Posterior cingulate gyrus (tissue), 11 donors: ENCODE measurements at places on chromosomes 12 and 14.

DNA sequence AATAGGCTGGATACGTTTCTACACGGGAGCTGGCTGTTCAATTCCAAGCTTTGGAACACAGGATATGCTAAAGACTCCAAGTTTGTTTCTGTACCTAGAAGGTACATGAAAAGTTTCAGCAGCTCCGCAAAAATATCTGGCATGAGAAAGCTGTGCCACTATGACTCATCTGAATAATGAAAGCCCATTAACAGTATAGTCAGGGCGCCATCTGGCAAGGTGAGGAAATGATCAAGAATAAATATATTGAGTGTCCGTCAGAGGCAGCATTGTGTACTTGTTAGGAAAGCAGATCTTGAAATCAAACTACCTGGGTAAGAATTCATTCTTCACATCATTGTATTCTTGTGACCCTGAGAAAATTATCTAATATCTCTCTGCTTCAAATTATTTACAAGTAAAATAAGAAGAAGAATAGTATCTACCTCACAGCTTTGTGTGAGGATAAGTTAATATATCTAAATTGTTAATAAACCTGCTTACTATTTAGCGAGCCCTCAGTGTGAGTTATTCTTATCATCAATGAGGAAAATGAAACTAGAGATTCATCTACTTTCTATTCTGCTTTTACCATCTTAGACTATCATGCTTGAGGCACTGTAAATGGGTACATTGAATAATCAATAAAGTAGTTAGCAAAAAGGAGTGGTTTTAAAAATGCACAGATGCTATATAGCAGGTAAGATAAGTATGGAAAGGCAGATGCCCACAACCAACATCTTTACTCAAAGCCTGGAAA, 53.5 kb downstream of the FSCB start:
- DNase-seq = no peak

DNA sequence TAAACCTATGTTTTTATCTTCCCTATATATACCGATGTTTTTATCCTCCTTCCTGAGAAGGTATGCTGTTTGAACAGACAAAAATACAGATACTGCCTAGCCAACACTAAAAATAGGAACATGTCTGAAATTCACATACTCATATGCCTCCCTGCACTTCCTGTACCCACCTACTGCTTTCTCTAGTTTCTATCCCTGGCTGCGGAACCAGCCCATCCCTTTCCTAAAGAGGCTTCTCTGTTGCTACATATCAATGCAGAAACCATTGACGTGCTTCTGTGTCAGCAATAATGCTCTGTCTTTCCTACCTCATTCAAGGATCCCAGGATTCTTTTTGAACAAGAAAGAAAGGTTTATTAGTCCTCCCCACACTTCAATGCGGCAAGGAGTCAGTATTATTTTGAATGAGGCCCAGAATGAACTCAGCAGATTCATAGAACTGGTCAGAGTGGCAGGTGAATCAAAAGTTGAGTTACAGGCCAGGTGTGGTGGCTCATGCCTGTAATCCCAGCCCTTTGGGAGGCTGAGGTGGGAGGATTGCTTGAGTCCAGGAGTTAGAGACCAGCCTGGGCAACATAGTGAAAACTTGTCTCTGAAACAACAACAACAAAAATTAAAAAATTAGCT, 67.8 kb upstream of the NAP1L1 start:
- DNase-seq = no peak

- DNase-seq = no peak
These were observed 1.6 kb upstream of the CD9 start for GRCh38 chr12:6198556-6198955.

DNA sequence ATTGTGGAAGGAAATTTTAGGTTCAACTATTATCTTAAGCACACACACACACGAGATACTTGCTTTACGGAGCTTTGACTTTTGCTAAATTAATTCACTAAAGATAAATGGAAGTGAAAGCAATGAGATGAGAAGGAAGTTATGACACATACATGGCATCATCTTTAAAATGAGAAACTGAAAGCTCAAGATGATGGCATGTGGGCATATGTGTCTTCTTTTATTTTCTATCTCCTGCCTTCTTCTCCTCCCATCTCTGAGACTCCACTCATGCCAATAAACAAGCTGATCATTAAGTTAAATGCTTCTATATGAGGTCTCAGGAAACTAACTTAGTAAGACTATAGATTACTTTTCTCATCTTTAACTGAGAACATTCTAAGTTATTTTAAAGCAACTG, 216.7 kb downstream of the MED13L start:
- no peak for DNase-seq

GRCh38 chr12:112843287-112843686, 51.7 kb downstream of the RPH3A start:
- no peak for DNase-seq

DNA sequence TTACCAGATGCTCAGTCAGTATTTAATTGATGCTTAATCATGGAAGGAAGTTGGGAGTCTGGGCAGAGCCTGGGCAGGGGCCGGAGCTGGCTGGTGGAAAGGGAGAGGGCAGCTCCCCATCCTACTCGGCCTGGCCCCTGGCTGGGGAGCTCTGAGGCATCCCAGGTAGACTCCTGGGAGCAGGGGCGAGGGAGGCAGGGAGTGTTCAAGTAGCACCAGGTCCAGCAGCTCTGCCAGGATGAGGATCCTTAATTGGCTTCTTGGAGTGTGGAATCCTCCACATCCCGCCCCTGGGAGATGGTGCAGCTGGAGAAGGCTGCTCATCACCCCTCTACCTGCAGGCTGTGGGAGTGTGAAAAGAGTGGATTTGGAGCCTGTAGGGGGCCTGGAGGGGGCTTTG, 30.9 kb downstream of the SYNDIG1L start:
- DNase-seq = no peak

- DNase-seq = no peak
These were observed 68.7 kb upstream of the TMPO start for GRCh38 chr12:98446682-98447081.

GRCh38 chr12:449203-449602, 10.5 kb upstream of the B4GALNT3 start:
- no peak for DNase-seq

DNA sequence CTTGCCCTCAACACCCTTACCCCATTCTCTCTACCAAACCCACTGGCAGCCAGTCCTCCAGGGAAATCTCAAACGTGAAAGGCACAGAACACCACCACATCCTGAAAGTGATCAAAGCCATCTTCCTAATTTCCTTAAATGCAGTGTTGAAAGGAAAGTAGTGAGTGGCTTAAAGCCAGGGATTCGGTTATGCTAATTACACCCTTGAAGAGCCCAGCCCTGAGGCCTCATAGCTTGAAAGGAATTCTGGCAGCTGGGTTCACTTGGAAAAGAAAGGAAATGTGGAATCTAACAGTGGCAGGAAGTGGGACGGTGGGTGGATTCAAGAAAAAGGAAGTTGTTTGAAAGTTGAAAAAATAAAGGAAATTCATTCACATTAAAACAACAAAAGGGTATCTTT, 73.0 kb upstream of the FICD start:
- DNase-seq = no peak

DNA sequence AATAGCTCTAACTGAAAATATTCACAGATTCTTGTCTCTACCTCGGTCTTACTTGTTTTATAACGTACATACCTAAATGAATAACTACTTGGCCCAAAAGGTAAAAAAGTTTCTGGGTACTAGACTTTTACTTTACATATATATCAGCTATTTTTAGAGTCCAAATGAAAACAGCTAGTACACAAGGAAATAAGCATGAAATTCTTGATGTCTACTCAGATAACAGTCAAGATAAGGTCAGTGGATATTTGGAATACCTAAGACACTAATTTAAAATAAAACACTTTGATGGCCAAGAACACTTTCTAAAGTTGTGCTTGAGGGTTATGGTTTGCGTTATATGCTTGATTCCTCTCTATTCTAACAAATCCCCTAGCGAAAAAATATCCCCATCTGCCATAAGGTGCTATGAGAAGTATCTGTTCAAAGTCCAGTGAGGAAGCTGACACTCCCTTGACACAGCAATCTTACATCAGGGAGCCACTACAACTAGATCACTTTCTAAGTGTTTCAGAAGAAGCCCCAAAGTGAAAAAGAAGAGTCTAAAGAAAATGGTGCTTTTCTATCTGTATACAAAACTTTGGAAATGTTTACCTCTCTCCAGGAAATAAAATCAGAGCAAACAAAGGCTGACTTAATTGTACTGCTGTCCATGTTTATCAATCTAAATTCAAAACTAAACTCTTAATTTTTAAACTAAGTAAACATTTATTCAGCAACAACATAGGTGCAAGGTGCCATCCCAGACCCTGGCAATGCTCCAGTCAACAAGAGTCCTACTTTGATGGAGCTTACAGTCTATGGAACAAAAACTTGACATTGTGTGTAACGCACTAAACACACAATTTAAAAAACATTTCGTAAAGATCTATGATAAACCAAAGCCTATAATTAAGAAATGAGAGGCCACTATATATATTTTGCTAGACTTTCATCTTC, 11.7 kb downstream of the PTPN21 start:
- DNase-seq = no peak

- DNase-seq = no peak
These were observed 10.5 kb downstream of the ARG2 start for GRCh38 chr14:67630186-67630585.

GRCh38 chr12:754851-755562, 2.6 kb downstream of the WNK1 start:
- DNase-seq = no peak

DNA sequence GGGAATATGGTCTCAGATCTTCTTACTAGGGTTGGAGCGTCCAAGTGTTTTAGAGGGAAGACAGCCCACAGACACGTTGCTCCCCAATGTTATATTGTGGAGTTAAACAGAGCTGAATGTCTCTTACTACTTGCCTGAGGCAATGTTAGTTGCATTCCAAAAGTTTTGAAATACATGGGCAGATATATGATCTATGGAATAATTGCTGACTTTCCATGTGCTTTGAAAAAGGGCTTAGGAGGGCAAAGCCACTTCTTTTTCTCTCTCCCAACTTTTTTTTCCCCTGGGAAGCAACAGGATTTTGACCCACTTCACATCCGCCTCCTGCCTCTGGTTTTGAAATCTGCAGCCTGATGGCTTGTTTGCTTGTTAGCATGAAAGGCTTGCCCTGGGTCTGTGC, 33.7 kb upstream of the PAX9 start:
- DNase-seq = no peak

GRCh38 chr14:93012951-93013719, 90.2 kb downstream of the CHGA start:
- no peak for DNase-seq

GRCh38 chr12:58967561-58967960, 47.3 kb upstream of the LRIG3 start:
- no peak for DNase-seq

- DNase-seq = no peak
These were observed 633 bp upstream of the RNU4-2 start for GRCh38 chr12:120292411-120292660.
